ENCODE measurements at places on chromosomes 5 and 9. TPM values are rescaled to one million over a fixed set of nuclear protein-coding genes. Genes with fewer than 3 reads are reported as not detected.

DNA sequence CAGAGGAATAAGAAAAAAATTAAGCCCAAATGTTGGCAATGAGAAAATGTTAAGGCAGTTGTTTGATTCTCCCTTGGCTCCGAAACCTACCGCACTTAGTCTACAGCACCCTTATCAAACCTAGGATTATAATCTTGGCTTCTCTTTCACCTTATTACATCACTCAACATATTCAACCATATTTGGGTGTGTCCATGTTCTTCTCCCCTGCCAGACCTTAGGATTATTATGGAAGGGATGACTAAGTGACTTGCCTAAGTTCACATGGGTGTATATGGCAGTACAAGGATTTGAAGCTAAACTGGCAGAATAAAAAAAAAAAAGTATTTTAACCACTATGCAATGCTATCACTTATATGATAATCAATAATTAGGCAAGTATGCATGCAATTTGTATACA is 76.4 kb downstream of the PLK2 start:
- DNase-seq, result no peak
- H3K27me3 ChIP-seq, result no peaks in the 10 kb centered on the region
- H3K4me3 ChIP-seq, result no peak overlapping the region
- H3K27ac ChIP-seq, result no peak overlapping the region

GRCh38 chr9:8822667-8823025 is 1023.1 kb upstream of the DMAC1 start:
- peaks cover 1% of the 10 kb centered on the region for H3K36me3 ChIP-seq
- H3K27me3 ChIP-seq, result no peaks in the 10 kb centered on the region
- peaks cover 8% of the 10 kb centered on the region for H3K4me1 ChIP-seq

DNA sequence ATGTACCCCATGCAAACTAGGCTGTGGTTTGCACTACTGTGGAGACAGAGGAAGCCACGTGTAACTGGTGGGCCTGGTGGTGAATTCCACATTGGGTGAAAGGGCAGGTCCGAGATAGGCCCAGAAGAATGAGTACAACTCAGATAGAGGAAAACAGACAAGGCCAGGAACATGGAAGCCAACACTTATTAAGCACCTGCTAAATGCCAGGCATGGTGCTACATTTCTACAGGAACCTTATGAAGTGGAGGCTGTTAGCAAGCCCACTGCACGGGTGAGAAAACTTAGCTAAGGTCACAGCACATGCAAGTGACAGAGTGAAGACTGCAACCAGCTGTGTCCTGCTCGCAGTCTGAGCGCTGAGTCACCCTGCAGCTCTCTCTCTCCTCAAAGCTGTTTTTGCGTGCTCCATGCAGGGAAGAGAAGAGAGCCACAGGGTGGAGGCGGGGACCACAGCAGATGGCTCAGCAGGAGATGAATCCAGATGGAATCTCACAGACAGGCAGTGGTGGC is 65.5 kb upstream of the SPTLC1 start:
- H3K36me3 ChIP-seq, result no peaks in the 10 kb centered on the region
- H3K4me1 ChIP-seq, result peaks cover 16% of the 10 kb centered on the region
- H3K27ac ChIP-seq, result peak overlapping the region; percentile 86
- no peak for DNase-seq

GRCh38 chr5:67770431-67771025 is 445.0 kb upstream of the PIK3R1 start:
- peaks cover 28% of the 10 kb centered on the region for H3K4me1 ChIP-seq
- DNase-seq, result no peak
- no peaks in the 10 kb centered on the region for H3K36me3 ChIP-seq
- no peaks in the 10 kb centered on the region for H3K27me3 ChIP-seq
- H3K27ac ChIP-seq, result no peak overlapping the region
- H3K4me3 ChIP-seq, result no peak overlapping the region

DNA sequence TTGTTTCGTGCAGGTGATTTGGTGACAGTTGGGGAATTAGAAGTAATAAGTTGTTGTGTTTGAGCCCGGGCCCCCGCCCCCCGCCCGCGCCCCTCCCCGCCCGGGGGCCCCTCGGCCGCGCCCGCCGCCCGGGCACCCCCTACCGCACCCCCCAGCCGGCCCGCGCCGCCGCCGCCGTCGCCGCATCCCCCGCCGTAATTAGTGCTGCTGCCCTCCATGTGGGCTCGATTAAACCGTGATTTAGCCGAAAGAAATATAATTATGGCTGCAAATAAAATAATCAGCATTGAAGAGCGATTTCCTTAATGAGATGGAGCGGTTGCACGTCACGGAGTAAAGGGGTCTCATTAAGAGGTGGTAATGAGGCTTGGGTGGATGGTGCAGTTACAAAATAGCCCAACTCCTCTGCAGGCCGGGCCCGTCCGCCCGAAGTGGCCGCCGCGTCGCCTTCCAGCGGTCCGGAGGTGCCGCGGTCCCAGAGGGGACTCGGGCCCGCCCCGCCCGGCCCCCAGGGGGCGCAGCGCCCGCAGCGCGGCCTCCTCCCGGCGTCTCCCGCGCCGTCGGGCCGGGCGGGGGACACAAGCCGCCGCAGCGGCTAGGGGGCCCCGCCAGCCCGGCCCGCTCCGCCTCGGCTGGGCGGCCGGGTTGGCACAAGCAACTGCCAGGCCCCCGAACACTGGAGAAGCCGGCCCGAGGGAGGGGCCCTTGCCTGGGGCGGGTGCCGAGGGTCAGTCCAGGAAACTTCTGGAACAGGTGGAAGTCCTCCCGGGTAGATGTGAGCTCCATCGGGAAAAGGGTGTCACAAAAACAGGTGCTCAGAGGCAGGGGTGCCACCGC is 6.9 kb upstream of the OTP start:
- peaks cover 91% of the 10 kb centered on the region for H3K27me3 ChIP-seq
- H3K4me1 ChIP-seq, result peaks cover 20% of the 10 kb centered on the region
- no peak overlapping the region for H3K27ac ChIP-seq
- H3K4me3 ChIP-seq, result peak overlapping the region; percentile 33
- peaks cover 6% of the 10 kb centered on the region for H3K36me3 ChIP-seq

GRCh38 chr5:68137511-68138140 is 77.9 kb upstream of the PIK3R1 start:
- peak overlapping the region; percentile 83 for H3K27ac ChIP-seq
- no peak for DNase-seq
- H3K36me3 ChIP-seq, result no peaks in the 10 kb centered on the region
- H3K4me3 ChIP-seq, result no peak overlapping the region

DNA sequence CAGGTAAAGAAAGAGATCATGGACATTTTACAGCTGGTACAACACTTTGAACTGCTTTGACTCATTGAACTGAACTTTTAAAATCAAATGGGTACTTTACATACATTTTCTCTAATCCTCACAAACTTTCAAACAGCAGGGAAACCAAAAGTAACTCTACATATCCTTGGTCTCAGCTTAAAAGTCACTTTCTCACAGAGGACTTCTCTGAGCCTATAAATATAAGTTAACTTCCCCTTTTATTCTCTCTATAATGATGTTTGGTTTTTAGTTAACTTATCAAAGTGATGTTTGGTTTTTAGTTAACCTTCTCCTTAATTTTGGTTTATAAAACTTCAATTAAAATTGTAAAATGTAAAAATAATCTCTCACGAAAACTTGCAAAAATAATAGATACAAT is 209.8 kb downstream of the MCTP1 start:
- H3K27ac ChIP-seq, result no peak overlapping the region
- no peaks in the 10 kb centered on the region for H3K4me1 ChIP-seq
- peaks cover 4% of the 10 kb centered on the region for H3K27me3 ChIP-seq
- DNase-seq, result no peak
- no peak overlapping the region for H3K4me3 ChIP-seq

DNA sequence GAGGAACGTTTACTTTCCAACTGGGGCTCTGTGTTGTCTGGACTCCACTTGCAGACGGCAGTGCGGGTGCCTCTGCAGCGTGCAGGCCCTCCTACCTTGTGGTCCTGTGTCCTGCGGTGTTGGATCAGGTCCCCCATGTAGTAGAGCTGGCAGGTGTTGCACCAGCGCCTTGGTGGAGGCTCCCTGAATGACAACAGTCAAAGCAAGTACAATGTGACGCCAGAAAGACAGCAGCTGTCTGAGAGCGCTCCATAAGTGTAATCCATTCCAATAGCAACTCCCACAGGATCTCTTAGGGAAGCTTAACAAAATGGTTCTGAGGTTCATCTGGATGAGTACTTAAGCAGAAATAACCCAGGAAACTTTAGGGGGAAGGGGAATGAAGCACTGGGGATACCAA is 9.9 kb downstream of the BBLN start:
- no peaks in the 10 kb centered on the region for H3K4me1 ChIP-seq
- no peak overlapping the region for H3K4me3 ChIP-seq
- H3K27ac ChIP-seq, result no peak overlapping the region
- no peaks in the 10 kb centered on the region for H3K27me3 ChIP-seq
- DNase-seq, result no peak

DNA sequence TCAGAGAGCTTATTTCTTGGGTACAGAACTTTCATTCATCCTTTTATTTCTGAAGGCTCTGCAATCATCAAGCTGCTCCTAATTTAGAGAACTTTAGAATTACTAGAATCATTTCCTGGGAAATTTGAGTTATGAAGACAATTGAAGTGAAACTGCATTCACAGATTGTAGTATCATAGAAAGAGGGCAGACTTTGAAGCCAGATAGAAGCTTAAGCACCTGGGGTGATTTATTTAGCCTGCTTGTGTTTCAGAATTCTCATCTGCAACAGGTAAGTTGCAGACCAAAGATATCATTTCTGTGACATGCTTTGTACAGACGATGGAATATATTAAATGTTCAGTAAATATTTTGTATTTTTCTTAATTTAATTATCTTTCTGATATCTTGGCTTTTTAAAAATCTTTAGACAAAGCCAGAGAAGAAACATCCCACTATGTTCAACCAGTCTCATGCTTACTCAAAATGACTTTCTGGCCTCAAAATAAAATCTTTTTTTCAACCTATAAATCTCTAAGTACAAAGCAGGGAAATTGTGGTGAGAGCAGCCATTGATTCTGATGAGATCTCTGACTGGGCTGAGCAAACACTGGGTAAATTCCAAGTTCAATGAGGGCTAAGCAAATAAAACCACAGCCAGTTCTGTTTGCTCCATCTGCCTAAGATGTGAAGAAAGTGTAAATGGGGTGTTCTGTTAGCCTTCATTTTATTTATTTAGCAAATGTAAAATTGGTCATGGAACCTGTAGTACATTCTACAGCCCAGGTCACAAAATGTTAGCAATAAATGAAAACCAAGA is 264.7 kb upstream of the CCNG1 start:
- no peaks in the 10 kb centered on the region for H3K4me1 ChIP-seq
- no peak for DNase-seq
- H3K27ac ChIP-seq, result no peak overlapping the region

DNA sequence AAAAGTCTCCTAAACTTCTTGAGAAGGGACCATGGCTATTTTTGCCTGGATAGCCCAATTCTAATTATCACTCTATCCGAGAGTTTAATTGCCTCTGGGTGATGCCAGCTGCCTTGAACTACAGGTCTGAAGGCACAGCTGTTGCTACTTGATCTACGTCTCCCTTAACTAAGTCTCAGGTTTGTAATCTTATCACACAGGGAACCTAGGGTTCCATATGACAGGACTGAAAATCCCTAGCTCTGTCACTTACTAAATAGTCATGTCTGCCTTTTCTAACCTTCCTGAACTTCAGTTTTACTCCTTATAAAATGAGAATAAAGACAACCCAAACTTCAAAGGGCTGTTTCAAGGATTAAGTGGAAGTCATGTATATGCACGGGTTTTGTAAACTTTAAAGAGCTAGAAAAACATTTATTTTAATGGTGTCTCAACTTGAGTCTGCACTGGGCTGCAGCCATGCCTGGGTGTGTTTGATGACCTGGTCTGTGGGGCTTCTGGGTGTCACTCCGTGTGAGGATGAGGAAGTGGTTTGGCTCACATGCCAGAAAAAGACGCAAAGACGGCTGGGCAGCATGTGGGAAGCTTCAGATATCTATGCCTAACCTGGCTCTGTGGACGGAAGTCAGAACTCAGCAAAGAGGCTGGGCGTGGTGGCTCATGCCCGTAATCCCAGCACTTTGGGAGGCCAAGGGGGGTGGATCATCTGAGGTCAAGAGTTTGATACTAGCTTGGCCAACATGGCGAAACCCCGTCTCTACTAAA is 129.3 kb upstream of the SLC44A1 start:
- DNase-seq, result no peak
- no peaks in the 10 kb centered on the region for H3K27me3 ChIP-seq
- no peaks in the 10 kb centered on the region for H3K36me3 ChIP-seq
- peaks cover 8% of the 10 kb centered on the region for H3K4me1 ChIP-seq

GRCh38 chr9:115098226-115098965 is 19.6 kb downstream of the TNC start:
- H3K27ac ChIP-seq, result peak overlapping the region; percentile 86
- no peaks in the 10 kb centered on the region for H3K36me3 ChIP-seq
- H3K27me3 ChIP-seq, result no peaks in the 10 kb centered on the region
- peaks cover 45% of the 10 kb centered on the region for H3K4me1 ChIP-seq

DNA sequence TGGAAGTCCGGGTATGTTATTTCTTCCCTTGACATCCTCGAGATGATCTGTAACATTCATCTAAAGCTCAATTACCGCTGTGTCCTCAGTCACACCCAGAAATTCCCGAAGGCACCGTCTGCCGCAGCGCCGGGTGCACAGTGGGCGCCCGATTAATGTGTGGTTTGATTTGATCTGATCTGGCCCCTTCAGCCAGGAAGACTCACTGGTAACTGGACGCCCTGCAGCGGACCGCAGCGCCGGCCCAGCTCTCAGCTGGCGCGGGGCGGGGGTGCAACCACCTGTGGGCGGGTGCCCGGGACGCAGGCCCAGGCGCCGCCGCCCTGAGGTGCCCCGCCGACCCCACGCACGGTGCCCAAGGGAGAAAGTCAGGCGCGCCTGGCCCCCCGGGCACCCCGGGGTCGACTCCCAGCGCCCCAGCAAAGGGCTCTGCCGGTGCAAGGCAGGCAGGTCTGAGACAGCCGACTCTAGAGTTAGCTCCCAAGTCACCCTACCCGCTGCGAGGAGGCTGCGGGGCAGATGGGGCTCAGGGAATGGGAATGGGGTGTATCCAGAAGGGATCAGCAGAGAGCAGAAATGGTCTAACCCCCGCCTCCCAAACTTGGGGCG is 1.7 kb downstream of the EPB41L4B start:
- peak overlapping the region; percentile 69 for H3K4me3 ChIP-seq
- H3K36me3 ChIP-seq, result no peaks in the 10 kb centered on the region
- H3K27me3 ChIP-seq, result no peaks in the 10 kb centered on the region
- H3K27ac ChIP-seq, result peak overlapping the region; percentile 65
- peaks cover 21% of the 10 kb centered on the region for H3K4me1 ChIP-seq

GRCh38 chr5:37565062-37565670 is 186.0 kb downstream of the WDR70 start:
- peak overlapping the region; percentile 45 for H3K27ac ChIP-seq
- peaks cover 10% of the 10 kb centered on the region for H3K4me1 ChIP-seq
- no peaks in the 10 kb centered on the region for H3K27me3 ChIP-seq
- no peak overlapping the region for H3K4me3 ChIP-seq
- no peaks in the 10 kb centered on the region for H3K36me3 ChIP-seq
- DNase-seq, result no peak

CDC20B gene
- total RNA-seq, result not detected

PLCXD3 gene
- total RNA-seq, result not detected

RAB24 gene
- 31.5 TPM for total RNA-seq

TMOD1 gene
- total RNA-seq, result 1.3 TPM

IFNA2 gene
- total RNA-seq, result not detected

HACD4 gene
- total RNA-seq, result 0.97 TPM

ZFP62 gene
- 13.3 TPM for total RNA-seq

GABRA6 gene
- total RNA-seq, result not detected
